ENCODE measurements at places on chromosomes 11 and 22.

GRCh38 chr11:21492931-21493330 is 700.0 kb upstream of the ANO5 start:
- no peak for DNase-seq

DNA sequence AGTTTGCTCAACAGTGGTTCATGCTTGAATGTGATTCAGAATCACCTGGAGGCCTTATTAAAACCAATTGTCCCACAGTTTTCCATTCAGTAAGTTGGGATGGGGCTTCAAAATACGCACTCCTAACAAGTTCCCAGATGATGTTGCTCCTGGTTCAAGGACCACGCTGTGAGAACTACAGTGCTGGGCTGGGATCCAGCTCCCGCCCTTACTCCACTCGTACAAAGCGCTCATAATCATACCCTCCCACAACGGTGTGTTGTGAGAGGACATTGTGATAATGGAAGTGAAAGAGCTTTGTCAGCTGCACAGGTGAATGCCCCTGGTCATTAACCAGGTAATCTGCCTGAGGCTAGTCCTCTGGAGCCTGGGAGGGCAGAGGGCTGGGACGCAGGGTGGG is 1.3 kb upstream of the CD82 start:
- DNase-seq: no peak

DNA sequence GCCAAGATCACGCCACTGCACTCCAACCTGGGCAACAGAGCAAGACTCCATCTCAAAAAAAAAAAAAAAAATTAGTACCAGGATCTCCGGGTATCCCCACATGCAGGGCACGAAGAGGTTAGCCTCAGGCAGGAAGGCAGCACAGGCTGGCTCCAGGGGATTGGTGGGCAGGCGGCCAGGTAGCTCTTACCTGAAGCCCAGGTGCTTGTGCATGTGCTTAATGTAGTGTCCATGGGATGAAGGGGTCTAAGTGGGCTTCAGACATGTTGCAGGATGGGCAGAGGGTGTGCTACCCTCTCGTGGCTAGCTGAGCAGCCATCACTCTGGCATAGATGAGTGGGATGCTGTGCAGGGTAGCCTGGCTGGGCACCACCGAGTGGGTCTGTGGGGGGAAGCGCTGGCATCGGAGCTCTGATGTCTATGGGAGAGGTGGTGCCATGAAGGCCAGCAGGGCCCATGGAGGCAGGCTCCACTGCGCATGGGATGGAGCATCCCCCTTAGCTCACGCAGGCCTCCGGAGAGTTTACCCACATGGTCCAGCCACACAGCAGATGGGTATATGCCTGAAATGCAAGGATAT is 11.0 kb downstream of the RFPL1 start:
- DNase-seq: no peak

GRCh38 chr11:58659404-58659803 is 36.9 kb downstream of the CNTF start:
- no peak for DNase-seq

DNA sequence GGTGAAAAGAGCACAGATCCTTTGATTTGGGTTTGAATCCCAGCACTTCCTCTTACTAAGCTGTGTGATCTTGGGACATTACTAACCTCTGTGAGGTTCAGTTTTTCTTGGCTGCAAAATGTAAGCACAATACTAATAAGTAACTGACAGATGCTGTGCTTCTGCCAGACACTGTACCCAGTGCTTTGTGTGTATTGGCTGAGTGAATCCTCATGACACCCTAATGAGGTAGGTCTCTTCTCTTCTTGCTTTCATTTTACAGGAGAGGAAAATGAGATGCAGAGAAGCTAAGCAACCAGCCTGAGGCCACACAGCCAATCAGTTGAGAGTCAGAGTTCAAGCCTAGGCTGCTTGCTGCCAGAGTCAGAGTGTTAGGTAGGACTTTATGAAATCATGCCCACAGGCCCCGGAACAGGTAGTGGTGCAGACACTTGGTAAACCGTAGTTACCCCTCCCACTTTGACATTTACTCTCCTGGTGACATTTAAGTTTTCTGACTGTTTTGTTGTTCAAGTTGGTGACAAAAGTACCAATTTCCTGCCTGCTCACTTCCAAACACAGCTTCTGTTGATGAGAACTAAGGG is 21.2 kb downstream of the PTPRJ start:
- DNase-seq: no peak

- DNase-seq: no peak
These were observed 689 bp upstream of the TMEM126A start for GRCh38 chr11:85647078-85647477.

DNA sequence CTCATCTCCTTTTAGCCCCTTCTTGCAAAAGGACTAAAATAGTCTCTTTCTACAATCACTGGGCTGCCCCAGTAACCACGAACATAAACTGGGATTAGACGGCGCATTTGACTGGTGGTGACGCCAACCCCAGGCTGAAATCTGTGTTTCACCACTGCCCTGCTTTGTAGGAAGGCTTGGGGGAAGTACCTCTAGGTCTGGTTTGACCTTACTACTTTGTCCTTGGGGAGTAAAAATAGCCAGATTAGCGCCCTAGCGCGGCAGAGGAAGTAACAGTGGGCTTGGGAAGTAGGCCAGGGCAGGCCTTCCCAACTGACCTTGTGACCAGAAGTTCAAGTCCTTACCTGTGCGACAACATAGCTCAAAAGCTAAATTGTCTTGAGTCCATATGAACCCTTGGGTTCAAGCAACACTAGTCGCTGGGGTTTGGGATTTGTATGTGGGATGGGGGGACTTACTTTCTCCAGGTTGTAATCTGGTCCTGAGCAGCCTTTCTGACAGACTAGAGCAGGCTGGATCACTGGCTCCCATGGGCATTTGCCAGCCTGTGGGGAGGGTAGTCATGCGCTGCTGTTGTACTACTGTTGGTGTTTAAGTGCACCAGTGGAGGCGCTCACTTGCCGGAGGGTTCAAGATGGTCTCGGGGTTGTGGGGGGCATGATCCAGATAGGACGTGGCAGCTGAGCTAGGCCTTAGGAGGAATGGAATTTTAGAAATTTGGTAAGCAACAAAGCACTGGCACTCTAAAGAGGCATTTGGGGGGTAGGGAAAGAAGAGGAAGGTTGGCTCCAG is 953 bp upstream of the PACS1 start:
- no peak for DNase-seq

DNA sequence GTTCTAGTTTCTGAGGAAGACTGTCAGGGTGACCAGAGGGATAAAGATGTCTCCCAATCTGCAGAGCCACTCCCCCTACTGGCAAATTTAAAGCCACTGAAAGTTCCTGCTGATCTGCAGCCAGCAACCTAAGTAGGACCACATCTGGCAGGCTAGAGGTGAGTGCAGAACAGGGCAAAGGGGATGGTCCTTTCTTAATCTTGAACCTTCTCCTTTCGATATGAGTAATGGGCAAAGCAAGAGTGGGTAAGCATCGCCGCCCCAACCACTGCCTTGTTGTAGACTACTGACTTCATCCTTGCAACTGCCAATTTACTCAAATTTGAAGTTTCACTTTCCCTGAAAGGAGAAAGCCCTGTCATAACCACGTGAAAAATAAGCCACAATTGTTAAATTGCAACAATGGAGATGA is 30.7 kb downstream of the SCUBE2 start:
- no peak for DNase-seq

DNA sequence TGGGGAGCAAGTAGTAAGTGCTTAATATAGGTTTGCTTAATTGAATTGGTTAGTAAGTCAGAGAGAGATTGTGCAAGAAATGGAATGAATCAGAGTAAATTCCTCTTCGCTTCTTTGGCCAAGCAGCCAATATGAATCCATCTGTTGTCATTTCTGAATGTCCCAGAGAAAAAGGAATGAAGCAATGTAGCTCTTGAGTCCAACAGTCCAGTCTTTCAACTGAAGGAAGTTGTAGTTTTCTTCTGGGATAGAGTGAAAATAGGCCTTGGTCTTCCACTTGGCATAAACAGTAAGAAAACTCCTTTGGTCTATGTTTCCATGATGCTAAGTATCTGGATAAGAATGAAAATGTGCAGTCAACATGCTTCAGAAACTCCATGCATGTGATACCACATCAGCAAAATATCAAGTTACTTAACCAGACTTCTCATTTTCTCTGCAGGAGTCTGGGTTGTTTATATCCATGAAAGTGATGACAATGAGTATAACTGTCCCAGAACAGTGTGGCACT is 1.8 kb upstream of the FIBIN start:
- no peak for DNase-seq

GRCh38 chr11:121800731-121801393 is 315.2 kb downstream of the BLID start:
- no peak for DNase-seq

GRCh38 chr11:113906038-113906437 is 1.4 kb downstream of the HTR3B start:
- DNase-seq: no peak
